Fibroblast of lung (primary cell): ENCODE measurements at places on chromosomes 7 and 10. TPM values are rescaled to one million over a fixed set of nuclear protein-coding genes. Genes with fewer than 3 reads are reported as not detected.

GRCh38 chr7:69598487-69599285, 411 bp downstream of the AUTS2 start:
- DNase-seq, result peak; percentile 24

GRCh38 chr7:96952974-96953391, 52.4 kb upstream of the DLX6 start:
- no peak for DNase-seq

DNA sequence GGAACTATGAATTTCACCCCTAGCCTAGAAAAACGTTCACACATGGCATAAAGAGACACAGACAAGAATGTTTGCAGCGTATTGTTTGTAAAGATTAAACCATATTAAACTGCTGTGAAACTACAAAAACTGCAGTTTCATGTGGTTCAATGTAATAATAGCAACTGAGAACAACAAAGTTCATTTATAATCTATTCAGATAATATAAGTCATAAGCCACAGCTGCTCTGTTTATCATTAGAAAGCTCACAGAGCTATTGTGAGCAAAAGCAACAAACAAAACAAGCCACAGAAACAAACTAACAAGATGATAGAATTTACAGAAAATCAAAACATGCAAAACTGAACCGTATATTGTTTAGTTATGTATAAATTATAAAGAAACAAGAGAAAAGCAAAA, 113.5 kb downstream of the AHR start:
- no peak for DNase-seq

GRCh38 chr7:88090671-88091070, 129.2 kb downstream of the SRI start:
- no peak for DNase-seq

- DNase-seq, result no peak
Measured at GRCh38 chr10:33382921-33383713, 48.6 kb upstream of the NRP1 start.

DNA sequence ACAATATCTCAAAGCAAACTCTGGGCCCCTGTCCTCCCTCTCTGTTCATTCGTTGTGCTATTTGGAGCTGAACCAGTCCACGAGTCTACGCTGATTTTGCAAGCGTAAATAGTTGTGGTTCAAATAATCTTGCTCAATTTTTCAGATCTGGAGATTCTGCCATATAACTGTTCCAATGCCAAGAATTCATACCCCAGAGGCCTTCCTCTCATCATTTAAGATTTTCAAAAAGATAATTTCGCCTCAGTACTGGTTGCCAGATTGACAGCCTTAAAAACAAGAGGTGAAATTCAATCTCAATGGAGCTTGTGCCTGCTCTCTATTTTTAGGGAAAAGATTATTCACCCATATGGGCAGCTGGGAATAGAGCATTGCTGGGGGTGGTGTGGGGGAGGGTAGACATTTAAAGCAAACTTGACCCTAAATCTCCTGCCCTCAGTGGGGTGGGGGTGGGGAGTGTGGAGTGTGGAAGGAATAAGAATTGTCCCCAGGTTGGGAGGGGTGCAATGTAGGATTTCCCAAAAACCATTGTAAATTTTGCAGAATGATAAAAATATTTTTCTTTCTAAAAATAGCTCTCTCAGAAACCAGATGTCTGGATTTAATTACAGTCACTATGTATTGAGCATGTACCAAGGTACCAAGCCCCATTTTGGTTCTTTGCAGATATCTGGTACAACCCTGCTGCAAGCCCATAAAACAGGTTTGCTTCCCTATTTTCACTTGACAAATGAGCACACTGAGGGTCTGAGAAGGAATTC, 104.7 kb upstream of the EEPD1 start:
- peak; percentile 90 for DNase-seq

DNA sequence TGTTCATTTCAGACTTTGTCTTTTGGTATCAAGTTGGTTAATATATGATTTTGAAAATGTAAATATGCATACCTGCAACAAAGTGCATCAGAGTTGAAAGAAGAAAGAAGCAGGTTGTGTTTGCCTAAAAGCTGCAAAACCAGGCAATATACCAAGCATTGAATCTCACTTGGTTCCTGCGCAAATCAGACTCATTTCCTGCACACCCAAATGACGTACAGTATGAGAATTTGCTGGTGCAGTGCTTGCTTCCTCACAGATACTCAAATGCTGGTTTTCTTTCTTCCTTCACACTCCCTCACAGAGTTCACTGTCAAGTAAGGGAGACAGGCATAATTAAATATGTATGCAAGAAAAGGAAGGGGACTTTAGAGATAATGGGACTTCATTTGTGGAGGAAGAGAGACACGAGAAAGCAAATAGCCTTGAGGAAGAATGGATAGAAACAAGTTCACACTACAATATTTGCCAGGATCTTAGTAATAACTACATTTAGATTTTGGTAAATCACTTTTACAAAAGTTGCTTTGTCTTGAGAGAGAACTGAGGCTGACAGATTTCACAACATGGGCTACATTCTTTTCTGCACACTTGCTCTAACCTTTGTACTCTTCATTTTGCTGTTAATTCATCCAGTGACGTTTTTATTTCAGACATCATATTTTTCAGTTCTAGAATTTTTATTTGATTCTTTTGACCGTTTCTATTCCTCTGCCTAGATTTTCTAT, 56.9 kb upstream of the AOAH start:
- DNase-seq, result no peak

GRCh38 chr10:101513733-101514132, 74.3 kb downstream of the POLL start:
- no peak for DNase-seq

- peak; percentile 45 for DNase-seq
Measured at GRCh38 chr10:72276421-72277339, 3.0 kb downstream of the DDIT4 start.

Gene ADAM22
- total RNA-seq, result 0.51 and 0.66 TPM in 2 replicates
